Activated CD4-positive, alpha-beta T cell treated with anti-CD3 and anti-CD28 coated beads for 4 hours (primary cell): ENCODE measurements at places on chromosomes 13 and 19.

DNA sequence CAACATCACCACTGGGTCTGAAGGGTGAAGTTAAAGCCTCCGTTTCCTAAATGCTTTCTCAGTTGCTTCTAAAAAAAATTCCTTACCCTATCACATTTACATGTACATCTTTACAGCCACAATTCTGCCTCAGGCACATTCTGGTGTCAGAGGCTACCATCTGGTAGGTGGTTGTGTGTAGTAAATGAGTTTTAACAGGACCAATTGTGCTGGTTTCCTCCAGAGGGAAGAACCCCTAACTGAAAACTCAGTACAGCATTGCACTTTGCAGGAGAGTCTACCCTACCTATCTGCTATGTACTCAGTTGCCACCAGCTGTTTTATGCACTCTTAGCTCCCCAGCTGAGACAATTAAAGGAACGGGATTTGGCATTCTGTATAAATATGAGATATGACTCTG, 1576.5 kb downstream of the PCDH9 start:
- no peak for DNase-seq

DNA sequence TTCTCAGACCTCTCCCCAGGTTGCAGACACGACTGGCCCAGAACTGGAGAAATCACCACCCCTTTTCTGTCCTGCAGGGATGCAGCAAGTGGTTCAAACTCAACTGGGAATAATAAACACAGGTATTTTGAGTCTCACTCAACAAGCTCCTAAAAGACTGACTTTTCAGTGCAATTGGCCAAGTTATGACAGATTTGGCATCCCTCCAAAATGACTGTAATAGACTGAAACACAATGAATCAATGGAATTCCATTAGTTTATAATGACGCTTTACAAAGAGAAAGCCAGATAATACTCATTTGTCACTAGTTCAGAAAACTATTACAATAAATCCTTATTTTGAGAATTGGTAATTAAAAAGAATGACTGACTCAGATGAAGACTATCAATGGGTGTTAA, 38.1 kb downstream of the MIPEP start:
- no peak for DNase-seq

- no peak for DNase-seq
Observed at GRCh38 chr19:13505761-13506470, 363 bp downstream of the CACNA1A start.

DNA sequence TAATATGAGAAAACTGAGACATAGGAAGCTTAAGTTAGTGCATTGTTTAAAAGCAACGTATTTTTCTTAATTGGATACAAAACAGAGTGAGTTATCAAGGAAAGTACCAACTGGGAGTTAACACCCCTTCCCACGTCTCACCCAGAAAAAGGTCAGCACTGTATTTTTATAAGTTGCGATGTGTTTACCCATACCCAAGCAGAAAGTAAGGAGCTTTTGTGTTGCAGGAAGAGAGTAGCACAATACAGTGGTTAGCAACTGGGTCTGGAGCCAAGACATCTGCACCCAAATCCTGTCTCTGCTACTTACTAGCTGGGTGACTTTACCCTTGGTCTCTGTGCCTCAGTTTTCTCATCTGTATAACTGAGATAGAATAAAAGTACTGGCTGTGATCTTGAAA, 34.3 kb downstream of the FAM216B start:
- DNase-seq, result no peak

- no peak for DNase-seq
Observed at GRCh38 chr19:28840891-28841290, 372.1 kb downstream of the UQCRFS1 start.

DNA sequence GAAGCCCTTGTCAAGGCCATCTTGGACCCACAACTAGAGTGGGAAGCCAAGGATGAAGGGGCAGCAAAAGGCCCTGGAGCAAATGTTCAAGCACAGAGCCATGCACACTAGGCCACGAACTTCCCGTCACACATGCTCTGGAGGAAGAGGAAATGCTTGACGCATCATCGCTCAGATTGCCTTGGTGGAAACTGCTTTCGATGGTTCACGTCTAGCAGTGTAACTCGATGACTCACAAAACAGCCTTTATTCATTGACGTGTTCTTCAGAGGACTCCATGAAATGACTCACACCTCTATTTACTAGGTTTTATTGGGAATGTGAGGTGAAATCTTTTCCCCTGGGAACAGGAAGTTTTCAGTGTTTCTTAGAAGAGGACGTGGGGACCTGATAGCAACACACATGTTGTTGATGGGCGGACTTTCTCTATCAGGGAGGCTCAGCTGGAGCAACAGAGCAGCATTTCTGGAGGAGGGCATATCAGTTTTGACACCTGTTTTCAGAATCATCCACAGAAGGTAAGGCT, 79.8 kb upstream of the FLT1 start:
- DNase-seq, result peak; percentile 8

DNA sequence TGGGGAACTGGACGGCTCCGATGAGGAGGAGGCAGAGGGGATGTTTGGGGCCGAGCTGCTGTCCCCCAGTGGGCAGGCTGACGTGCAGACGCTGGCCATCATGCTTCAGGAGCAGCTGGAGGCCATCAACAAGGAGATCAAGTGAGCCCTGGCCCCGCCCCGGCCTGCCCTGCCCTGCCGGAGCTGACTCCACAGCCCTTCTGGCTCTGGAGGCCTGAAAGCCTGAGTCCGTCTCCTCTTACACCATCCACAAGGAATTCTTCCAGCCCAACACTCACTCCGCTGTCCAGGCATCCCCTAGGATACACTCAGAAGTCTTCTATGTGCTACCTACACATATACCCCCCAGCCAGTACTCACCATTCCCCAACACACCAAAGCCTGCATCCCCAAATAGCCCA, 17.4 kb downstream of the PPFIA3 start:
- no peak for DNase-seq
